Activated CD4-positive, alpha-beta T cell treated with anti-CD3 and anti-CD28 coated beads for 4 hours (primary cell): ENCODE measurements at places on chromosomes 2 and 18.

DNA sequence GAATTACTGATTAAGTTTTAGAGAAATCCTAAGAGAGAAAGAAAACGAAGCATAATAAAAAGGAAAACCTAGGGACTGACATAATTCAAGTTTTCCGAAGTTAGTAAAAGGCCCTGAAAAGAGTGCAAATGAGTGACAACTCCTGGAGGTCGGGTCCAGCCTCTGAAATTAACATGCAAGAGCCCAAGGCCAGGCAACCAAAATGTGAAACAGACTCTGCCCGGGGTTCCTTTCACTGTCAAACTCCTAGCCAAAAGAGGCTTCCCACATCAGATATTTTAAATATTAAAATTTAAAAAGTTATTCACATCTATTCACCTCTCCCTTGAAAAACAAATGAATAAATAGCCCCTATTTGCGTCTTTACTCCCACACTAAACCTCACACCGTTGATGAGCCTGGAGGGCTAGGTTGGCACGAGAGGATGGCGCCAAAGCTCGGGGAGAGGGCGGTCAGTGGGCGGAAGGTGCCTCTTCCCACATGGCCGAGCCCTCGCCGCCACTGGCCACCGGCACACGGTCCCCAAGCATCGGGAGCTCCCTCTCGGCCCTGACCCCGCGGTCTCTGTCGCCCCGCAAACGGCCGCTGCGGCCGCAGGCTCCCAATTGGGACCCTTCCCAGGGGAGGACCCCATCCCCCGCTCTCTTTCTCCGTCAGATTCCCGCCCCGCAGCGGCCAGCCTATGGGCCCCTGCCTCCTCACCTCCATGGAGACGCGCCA, 630 bp downstream of the PPM1G start:
- peak; percentile 23 for DNase-seq

- DNase-seq, result no peak
Measured at GRCh38 chr18:63311118-63312018, 8.2 kb downstream of the BCL2 start.

- no peak for DNase-seq
Measured at GRCh38 chr18:3903337-3903736, 453.4 kb downstream of the TGIF1 start.

GRCh38 chr2:38526195-38526594, 76.5 kb downstream of the HNRNPLL start:
- no peak for DNase-seq

DNA sequence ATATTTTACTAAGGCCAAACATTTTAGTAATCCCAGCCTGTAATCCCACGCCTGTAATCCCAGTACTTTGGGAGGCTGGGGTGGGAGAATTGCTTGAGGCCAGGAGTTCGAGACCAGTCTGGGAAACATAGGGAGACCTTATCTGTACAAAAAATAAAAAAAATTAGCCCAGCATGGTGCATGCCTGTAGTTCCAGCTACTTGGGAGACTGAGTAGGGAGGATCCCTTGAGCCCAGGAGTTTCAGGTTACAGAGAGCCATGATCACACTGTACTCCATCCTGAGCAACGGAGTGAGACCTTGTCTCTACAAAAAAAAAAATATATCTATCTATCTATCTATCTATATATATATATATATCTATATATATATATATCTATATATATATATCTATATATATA, 19.1 kb downstream of the KLHL23 start:
- DNase-seq, result no peak

DNA sequence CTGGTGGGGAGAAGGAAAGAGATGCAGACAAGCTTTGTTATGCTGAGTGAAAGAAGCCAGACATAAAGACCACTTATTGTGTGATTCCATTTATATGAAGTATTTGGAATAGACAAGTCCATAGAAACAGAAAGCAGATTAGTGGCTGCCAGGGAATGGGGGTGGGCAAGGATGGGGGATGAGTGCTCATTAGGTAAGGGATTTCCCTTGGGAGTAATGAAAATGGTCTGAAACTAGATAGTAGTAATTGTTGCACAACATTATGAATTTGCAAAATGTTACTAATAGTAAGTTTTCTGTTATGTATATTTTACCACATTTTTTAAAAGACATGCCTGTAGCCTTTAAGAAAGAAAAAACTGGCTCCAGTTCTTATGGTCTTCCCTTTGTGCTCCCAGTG, 154.9 kb downstream of the LNPK start:
- DNase-seq, result no peak

- DNase-seq, result peak; percentile 47
Measured at GRCh38 chr2:44244135-44244871, 31.0 kb upstream of the SLC3A1 start.

GRCh38 chr2:217714287-217714751, 288.5 kb downstream of the TNS1 start:
- no peak for DNase-seq

GRCh38 chr18:68387246-68387645, 327.7 kb downstream of the TMX3 start:
- DNase-seq, result no peak

DNA sequence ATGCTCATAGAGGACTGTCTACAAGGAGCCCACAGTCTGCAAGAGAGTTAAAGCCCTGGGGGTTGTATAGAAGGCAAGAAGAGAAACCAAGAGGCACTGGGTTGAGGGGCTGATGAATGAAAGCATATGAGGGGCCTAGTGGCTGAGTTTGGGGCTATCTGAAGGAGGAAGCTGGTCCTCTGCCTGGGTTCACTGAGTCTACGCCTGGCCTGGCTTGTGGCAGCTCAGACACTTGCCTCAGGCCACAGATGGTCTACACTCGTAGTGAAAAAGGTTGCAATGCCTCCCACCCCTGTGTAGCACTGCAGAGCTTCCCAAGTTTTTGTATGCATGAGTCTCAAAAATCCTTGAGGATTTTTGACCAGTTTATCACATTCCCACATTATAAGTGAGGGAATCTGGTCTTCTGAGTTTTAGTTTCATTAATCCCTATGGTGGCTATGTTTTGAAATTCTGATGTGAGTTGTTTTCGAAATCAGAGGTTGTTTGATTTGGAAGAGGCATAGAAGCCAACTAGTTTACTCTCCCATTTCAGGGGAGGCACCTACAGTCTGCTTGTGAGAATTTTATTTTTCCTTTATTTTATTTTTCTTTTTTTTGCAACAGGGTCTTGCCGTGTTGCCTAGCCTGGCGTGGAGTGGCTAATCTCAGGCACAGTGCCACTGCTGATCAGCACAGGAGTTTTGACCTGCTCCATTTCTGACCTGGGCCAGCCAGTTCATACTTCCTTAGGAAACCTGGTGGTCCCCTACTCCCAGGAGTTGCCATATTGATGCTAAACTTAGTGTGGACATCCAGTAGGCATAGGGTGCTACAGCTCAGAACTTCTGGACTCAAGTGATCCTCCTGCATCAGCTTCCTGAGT, 10.0 kb downstream of the MYCN start:
- DNase-seq, result no peak

DNA sequence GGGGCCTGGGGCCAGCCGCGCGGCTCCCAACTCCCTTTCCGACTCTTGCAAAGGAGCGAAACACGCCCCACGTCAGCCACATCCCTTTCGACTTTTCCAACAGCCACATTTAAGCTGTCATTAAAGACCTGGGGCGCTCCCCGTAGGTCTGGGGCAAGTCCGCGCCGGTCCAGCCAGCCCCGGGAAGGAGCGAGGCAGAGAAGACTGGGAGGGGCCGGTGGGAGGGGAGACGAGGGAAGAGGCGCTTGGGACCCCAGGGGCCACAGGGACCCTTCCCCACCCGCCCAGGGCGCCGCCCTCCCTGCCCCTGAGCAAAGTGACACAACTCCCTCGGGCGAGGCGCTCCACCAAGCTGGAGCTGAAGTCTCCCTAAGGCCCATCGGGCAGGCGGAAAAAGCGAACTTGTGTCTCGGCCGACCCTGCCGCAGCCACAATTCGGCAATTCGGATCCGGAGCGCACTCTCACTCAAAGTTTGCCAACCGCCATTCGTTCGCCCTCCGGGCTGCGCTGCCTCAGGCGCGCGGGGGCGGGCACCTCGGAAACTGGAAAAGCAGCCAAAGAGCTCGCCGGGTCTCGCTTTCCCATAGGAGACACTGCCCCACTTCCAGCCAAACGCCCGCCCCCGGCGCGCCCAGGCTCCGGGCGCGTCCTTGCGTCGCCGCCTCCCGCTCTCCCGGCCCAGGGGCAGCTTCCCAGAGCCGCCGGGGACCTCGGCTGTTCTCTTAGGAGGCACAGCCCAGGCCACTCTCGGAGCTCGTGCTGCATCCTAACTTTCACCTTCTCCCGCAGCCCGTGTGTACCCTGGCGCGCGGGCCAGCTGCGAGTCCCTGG, 1.1 kb upstream of the KCTD1 start:
- DNase-seq, result no peak

- no peak for DNase-seq
Measured at GRCh38 chr2:38045811-38046210, 30.1 kb downstream of the CYP1B1 start.

- no peak for DNase-seq
Measured at GRCh38 chr2:34001557-34001956, 402.5 kb upstream of the FAM98A start.

- DNase-seq, result no peak
Measured at GRCh38 chr2:225512876-225513540, 113.5 kb downstream of the NYAP2 start.

DNA sequence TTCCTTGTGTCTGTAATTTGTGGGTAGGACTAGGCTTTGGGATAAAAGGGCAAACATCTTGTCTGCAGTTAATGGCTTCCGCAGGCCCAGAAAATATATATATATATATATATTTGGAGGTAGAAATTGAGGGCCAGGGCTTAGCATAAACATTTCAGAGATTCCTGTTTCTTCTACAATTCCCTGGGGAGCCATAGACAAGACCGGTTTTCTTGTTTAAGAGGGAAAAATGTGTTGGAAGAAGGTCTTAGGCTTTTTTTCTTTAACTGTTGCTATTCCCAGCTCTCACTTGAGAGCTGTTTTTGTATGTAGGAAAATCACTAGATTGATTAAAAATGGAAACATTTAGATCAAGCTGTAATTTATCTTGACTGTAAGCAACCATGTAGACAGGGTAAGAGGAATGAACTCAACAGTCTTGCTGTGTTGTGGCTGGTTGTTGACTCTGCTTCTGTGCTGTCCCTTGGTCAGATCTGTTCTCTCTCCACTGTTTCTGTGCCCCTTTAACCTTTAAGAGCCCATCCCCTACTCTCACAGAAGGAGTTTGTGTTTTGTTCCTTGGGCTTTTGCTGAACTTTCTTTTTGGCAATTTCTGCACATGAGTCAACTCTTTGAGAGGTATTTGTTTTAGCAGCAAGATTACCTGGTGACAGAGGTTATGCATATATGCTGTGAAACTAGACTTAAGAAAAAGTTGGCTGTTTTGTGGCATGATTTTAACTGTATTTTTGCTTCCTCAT, 58.3 kb downstream of the EFEMP1 start:
- DNase-seq, result no peak

- DNase-seq, result no peak
Measured at GRCh38 chr2:223230352-223230751, 178.4 kb downstream of the KCNE4 start.

GRCh38 chr2:54503192-54503591, 47.1 kb downstream of the SPTBN1 start:
- DNase-seq, result no peak

GRCh38 chr18:34710934-34711333, 836 bp downstream of the DTNA start:
- no peak for DNase-seq

DNA sequence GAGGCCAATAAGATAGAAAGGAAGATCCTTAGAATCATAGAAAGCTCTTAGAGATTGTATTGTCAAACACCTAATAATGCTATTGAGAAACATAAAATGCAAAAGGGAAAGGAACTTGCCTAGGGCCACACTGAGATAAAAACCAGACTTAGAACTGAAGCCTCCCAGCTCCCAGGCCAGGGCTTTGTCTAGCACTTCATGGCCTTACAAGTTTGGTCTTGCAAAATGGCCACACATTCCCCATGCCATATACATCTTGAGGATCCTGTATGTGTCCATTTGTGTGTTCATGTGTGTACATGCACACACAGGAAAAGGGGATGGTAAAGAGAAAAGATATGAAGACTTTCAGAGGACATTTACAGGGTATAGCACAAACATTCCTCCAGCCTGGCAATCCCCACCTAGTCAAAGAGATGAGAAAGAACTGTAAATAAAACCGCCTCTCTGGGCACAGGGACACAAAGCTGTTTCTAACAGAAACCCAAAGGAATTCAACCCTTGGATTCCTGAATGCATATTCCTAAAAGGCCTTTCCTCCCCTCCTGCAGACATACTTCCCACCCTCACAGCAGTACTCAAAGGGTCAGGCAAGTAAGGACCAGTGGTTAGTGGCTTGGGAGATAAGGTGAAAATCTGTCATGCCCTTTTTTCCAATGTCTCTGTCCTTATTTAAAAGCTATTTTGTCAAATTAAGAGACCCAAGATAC, 99.7 kb upstream of the KLHL29 start:
- DNase-seq, result no peak

DNA sequence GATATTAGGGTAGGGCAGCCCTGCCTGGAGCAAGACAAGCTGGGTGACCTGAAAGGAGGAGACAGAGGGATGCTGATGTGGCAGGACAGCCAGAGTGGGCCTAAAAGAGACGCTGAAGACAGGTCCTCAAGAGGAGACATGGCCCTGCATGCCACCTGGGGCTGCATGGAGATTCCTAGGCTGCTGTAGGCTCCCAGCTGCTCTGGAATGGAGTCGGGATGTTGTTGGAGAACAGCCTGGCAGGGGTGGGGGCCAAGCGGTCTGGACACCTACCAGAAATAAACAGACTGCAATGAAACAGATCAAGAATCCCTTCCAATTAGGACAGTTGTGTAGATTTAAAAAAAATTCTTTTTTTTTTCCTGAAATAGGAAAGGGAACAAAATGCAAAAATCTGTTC, 97.8 kb upstream of the NPAS2 start:
- no peak for DNase-seq

DNA sequence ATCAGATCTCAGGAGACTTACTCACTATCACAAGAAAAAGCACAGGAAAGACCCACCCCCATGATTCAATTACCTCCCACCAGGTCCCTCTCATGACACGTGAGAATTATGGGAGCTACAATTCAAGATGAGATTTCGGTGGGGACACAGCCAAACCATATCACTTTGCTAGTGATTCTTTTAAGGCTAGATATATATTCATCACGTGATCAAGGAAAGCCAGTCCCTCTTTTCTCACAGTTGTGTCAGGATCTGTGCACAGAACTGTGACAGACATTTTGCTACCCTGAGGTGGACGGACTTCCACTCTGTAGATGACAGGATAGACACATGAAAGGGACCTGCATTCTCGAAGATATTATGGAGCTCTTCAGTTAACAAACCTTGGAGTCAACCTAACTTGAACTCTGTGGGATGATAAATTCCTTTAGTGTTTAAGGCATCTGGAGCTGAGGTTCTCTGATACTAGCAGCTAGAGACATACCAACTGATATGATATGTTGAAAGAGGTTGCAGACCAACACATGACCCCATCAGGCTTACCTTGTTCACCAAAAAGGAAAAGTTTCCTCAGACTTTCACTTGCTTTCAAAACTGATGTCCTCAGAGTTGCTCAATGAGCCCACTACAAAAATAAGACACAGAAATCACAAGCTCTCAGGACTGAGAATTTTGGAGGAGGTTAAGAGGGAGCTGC, 66.3 kb upstream of the SCG2 start:
- DNase-seq, result no peak

DNA sequence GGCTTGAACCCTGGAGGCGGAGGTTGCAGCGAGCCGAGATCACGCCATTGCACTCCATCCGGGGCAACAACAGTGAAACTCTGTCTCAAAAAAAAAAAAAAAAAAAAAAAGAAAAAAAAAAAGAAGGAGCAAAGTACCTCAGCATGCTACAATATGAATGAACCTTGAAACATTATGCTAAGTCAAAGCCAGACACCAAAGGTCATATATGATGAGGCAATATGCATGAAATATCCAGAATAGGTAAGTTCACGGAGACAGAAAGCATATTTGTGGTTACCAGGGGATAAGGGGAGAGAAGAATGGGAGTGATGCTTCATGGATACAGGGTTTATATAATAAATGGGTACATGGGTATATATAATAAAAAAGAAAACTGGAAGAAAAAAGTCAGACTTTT, 93.3 kb downstream of the PRELID3A start:
- no peak for DNase-seq
